ENCODE measurements at places on chromosomes 1 and 21.

- DNase-seq, result no peak
Measured at GRCh38 chr21:31034378-31034777, 3.9 kb downstream of the KRTAP19-8 start.

DNA sequence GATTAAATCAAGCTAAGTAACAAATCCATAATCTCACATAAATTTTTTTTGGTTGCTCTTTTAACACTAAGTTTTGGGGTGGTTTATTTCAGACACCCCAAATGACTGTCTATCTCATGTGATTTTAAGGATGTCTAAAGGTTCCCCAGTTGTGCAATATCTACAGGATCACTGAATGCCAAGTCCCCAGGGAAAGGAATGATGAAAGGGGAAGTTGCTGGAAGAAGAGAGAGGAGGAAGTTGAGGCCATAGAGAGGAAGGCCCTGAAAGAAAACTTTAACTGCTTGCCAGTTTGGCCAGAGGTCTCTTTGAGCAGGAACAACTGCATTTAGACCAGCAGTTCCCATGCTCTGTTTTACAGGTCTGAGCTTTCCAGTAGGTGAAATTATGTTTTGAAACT, 27.5 kb upstream of the SLC19A2 start:
- peak; percentile 77 for DNase-seq

DNA sequence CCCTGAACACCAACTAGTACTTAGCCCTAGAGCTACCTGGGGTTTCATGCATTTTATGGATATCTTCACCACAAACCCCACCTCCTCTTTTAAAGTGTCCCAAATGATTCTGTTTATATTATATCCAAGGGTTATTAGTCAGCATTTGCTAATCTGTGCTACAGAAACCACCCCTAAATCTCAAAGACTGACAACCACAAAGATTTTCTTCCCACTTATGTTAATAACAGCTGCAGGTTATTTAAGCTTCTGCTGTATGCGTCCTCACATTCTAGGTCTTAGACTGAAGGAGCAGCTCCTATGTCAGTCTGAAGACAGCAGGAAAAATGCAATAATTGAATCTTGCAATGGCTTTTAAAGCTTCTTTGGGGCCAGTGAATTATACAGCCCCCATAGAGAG, 11.2 kb upstream of the PHC2 start:
- no peak for DNase-seq

GRCh38 chr1:47911892-47912291, 85.3 kb downstream of the TRABD2B start:
- DNase-seq, result no peak

DNA sequence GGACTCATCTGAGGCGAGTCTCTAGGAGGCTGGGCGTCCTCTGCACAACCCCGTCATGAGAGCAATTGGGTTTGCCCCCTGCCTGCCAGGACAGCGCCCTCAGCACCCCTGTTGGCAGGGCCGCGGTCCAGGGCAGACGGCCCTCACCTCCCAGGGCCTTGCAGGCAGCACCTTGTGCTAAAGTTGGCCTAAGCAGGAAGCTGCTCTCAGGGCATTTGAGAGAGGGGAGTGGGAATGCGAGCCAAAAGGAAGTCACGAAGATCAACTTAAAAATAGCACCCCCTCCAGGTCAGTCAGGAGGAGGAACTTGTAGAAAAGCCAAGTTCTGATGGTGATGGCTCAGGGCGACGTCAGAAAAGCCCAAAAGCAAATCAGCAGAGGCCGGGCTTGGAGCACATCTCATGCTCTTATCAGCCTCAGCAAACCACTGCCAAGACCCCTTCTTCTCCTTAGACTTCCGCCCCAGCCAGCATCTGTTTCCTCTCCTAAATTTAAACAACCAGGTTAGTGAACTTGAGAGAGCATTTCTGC, 12.6 kb upstream of the ADORA3 start:
- DNase-seq, result peak; percentile 86

- peak; percentile 35 for DNase-seq
Measured at GRCh38 chr21:34520764-34521508, 8.9 kb upstream of the KCNE1 start.

- peak; percentile 45 for DNase-seq
Measured at GRCh38 chr1:204791453-204792353, 79.0 kb upstream of the NFASC start.

- peak; percentile 83 for DNase-seq
Measured at GRCh38 chr1:186082235-186082937, 292.7 kb downstream of the TPR start.

GRCh38 chr1:171426645-171427044, 58.7 kb upstream of the PRRC2C start:
- DNase-seq, result no peak

DNA sequence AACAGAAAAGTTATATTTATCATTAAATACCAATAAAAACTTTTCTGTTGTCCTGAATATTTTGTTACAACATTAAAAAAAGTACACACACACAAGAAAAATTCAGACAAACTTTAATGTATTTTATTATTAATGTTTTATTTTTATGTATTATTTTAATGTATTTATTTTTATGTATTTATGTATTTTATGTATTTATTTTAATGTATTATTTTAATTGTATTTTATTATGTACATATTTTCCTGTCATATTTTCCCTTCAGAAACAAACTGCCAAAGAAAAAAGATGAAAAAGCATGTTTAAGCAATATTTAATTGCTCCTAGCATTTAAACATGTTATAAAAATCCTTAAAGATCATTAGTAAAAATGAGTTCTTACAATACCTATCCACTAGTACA, 222.1 kb downstream of the RERE start:
- no peak for DNase-seq

GRCh38 chr1:32801096-32801715, 16.0 kb downstream of the YARS1 start:
- DNase-seq, result no peak

DNA sequence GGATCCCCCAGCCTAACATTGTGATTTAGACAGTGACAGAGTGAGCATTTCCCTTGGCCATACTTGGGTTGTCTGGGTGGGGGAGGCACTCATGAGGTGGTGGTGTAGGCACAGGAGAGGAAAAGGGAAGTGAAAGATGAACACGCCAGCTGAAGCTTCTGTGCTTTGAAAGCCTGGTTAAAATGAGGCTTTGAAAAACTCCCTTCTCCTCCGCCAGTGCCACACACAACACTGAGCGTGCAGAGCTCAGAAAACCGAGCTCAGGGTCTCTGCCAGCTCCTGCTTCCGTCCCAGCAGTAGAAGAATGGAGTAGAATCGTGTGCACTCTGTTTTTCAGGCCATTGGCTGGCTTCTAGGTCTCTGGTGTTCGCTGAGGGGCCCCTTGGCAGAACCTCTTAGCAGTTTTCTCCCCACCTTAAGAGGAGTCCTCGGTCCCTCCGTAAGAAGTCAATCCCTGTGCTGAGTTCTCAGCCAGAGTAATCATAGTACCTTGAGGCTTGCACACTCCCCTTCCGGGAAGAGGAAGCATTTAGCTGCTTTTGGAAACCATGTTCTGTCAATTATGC, 12.9 kb downstream of the PLEKHM2 start:
- DNase-seq, result peak; percentile 64

GRCh38 chr1:119635811-119636390, 12.2 kb downstream of the ZNF697 start:
- no peak for DNase-seq

- DNase-seq, result no peak
Measured at GRCh38 chr1:193431265-193431977, 245.0 kb upstream of the B3GALT2 start.

GRCh38 chr1:240497908-240498307, 114.0 kb downstream of the GREM2 start:
- no peak for DNase-seq

GRCh38 chr1:200275415-200275814, 134.4 kb downstream of the ZNF281 start:
- DNase-seq, result no peak

- no peak for DNase-seq
Measured at GRCh38 chr1:156444407-156445001, 56.1 kb downstream of the MEF2D start.

- no peak for DNase-seq
Measured at GRCh38 chr21:41948078-41948895, 5.5 kb downstream of the C2CD2 start.

DNA sequence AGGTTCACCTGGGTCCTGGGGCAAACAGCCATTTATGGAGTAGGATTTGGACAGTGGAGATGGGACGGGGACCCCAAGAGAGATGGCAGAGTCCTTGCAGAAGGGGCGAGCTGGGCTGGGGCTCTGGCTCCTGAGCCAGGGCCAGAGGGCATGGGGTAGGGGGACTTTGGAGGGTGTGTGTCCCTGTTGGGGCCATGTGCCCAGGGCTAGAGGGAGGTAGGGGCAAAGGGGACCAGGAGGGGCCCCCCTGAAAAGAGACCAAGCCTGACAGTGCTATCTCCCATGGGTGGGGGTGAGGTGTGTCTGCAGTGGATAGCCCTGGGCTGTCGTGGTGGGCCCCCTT, 92.3 kb downstream of the TRIM11 start:
- DNase-seq, result no peak

GRCh38 chr1:17822741-17823426, 67.8 kb downstream of the ACTL8 start:
- DNase-seq, result no peak

GRCh38 chr1:227092069-227092468, 152.0 kb downstream of the COQ8A start:
- DNase-seq, result no peak

DNA sequence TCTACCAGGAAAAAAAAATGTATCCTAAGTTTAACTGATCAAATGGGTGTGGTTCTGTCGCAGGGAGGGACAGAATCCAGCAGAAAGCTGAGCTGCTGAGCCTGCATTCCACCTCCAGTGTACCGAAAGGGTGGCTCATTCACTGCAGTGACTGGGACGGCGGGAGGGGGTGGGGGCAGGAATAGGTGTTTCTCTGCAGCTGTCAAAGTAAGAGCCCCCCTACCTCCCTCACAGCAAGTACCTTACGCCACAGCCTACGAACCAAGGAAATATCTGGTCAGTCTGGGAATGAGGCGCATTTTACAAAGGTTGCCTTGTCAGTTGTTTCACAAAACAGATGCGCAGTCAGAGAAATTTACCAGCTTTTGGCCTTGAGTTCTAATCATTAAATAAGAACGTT, 1.7 kb downstream of the S100B start:
- no peak for DNase-seq

DNA sequence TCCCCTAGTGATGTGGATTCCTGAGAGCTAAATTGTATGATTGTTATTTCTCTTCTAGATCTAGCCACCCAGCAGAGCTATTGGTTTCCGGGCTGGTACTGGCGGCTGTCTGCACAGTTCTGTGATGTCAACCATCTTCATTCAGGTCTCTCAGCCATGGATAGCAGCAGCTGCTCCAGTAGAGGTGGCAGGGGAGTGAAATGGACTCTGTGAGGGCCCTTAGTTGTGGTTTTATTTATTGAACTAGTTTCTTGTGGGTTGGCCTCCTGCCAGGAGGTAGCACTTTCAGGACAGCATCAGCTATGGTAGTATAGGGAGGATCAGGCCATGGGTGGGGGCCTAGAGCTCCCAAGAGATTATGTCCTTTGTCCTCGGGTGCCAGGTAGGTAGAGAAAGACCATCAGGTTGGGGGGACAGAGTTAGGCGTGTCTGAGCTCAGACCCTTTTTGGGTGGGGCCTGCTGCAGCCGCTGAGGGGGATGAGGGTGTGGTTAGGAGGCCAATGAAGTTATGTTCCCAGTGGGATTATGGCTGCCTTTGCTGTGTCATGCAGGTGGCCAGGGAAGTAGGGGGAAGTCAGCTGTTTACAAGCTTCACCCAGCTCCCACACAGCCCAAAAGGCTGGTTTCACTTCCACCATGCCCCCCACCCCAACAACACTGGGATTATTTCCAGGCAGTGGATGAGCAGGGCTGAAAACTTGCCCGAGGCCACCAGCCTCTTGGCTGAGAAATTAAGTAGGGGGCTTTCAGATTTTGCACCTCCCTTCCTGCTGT, 55.1 kb upstream of the RGS4 start:
- DNase-seq, result no peak

GRCh38 chr1:99170516-99170915, 93.8 kb upstream of the PLPPR4 start:
- DNase-seq, result no peak

DNA sequence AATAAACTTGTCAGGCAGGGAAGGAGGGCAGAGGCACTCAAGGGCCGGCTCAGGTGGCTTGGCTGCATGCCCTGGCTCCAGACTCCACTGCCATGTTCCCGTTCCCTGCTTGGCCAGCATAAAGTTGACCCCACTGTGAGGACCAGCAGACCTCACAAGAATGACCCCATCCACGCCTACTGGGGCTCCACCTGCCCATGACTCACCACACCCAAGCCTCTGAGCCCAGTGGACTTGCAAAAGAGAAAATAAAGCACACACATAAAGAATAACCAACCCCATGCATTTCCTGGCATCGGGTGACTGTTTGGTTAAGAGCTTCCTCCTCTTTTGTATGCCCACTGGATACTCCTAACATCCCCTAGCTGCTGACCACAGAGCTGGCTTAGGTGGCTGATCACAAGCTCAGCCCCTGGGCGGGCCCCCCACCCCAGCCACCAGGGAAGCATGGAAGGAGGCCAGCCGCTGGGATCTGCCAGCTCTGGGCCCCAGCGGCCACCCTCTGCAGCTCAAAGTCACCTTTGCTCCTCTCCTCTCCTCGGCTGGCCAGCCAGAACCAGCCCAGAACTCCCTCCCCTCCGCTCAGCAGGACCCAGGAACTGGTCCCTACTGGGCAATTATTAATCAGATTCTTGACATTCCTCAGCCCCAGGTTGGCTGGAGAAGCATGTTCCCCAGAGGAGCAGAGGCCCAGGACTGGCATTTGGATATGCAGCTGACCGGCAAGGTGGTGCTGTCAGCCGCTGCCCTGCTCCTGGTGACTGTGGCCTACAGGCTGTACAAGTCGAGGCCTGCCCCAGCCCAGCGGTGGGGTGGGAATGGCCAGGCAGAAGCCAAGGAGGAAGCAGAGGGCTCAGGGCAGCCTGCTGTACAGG, at the start of gene KLHDC7A:
KLHDC7A (plus strand) TSS at position 616 of the 875 bp plus-strand sequence; CDS start at position 668, 52 bp downstream.
- DNase-seq, result no peak

DNA sequence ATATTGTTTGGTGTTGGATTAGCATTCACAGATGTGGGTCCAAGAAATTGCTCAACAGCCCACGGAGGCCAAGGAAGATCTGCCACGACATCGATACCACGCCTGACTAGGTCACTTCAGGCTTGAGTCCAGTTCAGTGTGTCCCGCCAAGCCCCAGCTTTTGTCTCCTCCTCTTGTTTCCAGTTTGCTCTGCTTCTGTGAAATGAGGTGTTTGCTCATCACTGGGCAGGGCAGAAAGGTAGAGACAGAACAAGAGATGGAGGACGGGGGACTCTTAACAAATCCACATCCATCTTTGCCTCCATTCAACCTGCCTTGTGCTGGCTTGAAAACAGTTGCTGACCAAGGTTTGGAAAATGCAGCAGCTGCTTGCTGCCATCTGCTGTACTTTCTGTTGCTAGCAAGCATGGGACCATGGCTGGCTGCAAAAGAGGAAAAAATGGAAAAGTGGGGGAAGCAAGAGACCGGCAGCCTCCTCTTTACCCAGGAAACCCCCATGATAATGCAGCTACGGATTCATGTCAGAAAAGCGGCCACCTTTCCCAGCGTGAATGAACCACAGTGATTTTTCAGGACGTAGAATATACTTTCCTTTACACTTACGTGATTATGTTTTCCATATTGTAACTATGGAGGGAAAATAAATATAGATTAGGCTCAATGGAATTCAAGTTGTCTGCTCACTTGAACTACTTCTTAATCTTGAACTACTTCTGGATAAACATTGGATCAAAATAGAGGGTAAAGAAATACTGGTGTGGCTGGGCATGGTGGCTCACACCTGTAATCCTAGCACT, 80.2 kb upstream of the GREM2 start:
- DNase-seq, result no peak

GRCh38 chr1:9639227-9639626, 12.3 kb upstream of the PIK3CD start:
- no peak for DNase-seq

All from AML-193 (cell line).